ENCODE measurements at places on chromosomes 5 and 9.

- ATAC-seq = no peak
Observed at GRCh38 chr5:118825226-118825625, 163.1 kb downstream of the DTWD2 start.

DNA sequence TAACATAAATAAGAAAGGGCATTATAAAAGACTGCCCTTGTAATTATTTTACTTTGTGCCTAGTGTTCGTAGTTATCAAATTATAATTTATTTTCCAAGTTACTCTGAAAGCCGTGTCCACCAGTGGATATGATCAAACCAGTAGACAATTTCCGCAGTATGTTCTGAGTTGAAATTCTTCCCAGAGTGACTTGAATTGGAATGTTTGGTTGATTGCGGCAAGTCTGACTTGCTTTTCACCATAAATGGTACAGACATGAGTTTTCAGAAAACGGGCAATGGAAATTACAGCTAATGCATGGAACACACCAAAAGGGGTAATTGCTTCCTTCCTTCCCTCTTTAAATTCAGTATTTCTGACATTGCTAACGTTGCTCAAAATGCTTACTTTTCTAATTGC lies 56.6 kb downstream of the CHSY3 start:
- ATAC-seq = no peak

DNA sequence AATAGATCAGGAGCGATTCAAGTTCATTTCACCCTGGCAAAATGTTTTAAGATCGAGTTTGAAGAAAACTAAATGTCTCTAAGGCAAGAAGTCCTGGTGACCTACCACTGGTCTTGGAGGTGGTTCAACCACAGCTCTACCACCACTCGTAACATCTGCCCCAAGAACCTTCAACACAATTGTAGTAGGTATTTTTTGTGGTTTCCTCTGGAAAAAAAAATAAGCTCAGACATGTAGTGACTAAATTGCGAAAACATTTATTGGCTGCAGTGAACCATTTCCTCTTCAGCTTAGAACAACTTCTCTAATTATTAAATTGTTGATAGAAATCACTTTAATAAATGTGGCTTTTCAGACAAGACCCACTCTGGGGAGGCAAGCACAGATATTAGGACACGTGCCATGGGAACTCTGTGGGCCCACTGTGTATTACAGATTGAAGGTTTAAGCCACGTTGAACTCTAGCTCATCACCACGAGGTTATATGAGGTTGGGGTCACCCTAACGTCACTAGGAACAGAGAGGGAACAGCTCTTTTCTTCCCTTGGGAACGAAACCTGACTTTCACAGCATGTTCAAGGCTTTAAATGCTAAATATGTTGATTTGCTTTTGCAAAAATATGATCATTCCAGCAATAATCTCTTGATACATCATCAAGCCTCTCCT lies 142.9 kb downstream of the HSD17B3 start:
- no peak for ATAC-seq

GRCh38 chr5:14216372-14216771 lies 73.2 kb downstream of the TRIO start:
- no peak for ATAC-seq

DNA sequence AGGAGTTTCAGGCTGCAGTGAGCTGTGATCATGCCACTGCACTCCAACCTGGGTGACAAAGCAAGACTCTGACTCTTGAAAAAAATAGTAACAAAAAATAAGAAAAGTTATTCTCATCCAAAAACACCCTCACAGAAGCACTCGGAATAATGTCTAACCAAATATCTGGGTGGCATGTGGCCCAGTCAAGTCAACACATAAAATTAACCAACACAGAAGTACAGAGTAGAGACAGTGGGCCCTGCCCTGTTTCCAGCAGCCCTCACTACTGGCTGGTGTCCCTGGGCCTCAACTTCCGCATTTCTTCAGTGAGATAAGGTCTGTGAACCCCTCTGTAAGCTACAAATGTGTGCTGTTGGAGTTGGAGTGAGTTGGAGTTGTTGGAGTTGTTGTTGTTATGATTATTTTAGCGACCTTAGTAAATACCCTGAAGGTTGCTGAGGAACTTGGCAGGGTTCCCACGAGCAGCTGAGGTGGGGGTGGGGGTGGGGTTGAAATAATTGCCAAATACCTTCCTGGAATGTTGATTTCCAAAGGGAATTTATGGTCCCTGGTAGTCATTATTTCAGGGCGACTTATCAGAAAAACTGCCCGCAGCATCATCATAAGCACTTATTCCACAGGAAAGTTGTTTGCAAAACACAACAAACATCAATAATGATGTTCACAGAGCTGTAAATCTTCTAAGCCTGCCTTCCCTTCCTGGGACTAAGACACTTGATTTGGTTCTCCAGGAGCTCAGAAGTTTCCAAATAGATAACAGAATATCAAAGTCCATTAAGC lies 30.2 kb downstream of the C5orf15 start:
- ATAC-seq = no peak

DNA sequence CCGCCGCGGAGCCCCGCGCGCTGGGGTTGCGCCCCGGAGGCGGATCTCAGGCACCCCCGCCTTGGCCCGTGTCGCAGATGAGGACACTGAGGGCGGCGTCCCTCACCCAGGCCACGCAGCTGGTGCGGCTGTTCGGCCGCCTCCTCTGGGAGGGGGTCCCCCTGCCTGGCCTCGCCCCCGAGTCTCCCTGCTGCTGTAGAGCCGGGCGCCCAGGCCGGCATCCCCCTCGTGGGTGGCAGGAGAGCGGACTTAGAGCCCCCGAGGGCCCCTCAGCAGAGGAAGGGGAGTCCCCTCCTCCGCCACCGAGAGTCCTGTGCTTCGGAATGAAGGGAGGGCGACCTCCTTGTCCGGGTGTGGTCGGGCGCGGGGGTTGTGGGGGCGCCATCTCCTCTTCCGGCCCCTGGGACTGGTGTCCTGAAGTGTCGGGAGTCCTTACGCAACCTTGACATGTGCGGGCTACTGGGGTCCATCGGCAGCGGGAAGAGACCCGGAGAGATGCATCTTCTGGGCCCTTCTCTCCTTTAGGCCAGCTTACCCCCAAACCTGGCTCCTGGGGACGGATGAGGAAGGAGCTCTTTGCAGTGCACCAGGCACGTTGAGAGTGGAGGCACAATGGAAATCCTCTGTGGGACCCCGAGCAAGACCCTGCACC lies 11.7 kb upstream of the EXOSC2 start:
- peak; percentile 16 for ATAC-seq

- ATAC-seq = no peak
Observed at GRCh38 chr5:68757626-68758212, 336.1 kb upstream of the SLC30A5 start.

- ATAC-seq = no peak
Observed at GRCh38 chr9:107733523-107733894, 243.9 kb upstream of the KLF4 start.

GRCh38 chr5:67364381-67364970 lies 167.9 kb upstream of the CD180 start:
- no peak for ATAC-seq

DNA sequence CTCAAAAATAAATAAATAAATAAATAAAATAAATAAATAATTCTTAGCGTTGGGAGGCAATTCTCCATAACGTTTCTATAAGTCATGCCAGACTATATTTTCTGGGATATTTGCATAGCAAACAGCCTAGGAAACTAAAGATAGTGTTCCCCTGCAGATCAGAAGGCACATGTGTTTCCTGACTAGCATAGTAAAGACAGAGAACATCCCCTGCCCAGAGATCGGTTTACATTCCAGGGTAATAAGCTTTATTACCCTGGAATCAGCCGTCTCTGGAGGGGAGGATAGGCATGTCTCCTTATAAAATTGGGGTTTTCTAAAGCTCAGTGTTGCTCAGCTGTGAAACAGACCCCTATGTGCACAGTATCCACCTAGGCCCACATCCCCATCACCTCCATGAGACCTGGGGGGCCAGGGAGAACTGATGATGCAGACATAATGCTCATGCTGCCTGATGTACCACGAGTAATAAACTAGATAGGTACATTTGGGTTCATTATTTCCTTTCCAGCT lies 36.9 kb upstream of the IFNK start:
- no peak for ATAC-seq

DNA sequence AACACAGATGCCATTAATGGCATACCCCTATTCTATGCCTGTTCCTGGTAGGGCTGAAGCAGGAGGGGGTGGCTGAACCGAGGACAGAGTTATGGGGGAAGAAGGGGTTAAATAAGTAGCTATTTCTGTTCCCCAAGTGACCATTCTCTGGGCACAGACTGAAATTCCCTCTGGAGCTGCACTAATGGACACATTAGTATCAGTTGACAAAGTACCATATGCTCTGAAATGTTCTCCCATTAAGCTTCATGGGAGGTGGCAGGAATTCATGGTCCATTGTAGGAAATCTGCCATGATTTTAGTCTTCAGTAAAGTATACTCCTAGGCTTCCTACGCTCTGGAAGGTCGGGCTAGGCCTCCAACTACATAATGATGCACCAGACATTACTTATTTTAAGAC lies 10.5 kb upstream of the FRMPD1 start:
- no peak for ATAC-seq

DNA sequence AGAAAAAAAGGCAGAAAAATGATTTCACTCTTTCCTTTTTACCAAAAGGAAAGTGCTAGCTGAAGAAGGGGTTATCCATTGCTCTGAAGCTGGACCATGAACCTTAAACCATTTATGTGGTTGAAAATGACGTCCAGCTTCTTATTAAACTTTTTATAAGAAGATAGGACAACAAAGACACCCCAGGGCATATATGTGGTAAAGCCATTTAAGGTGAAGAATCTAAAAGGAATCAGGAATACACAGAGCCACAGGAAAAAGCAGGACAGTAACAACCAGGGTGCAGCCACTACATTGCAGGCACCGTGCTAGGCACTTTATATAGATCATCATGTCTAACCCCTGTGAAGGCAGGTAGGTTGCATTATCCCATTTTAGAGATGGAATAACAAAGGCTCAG lies 42.1 kb downstream of the RASEF start:
- ATAC-seq = no peak

DNA sequence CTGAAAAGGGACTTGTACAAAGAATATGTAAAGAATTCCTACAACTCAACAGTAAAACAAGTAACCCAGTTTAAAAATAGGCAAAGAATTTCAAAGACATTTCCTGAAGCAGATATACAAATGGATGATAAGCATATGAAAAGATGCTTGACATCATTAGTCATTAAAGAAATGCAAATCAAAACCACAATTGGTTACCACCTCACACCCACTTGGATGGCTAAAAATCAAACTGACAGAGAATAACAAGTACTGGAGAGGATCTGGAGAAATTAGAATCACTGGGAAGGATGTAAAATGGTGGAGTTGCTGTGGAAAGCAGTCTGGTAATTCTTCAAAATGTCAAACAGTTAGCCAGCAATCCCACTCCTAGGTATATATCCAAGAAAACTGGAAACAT lies 12.5 kb upstream of the FOXE1 start:
- no peak for ATAC-seq

DNA sequence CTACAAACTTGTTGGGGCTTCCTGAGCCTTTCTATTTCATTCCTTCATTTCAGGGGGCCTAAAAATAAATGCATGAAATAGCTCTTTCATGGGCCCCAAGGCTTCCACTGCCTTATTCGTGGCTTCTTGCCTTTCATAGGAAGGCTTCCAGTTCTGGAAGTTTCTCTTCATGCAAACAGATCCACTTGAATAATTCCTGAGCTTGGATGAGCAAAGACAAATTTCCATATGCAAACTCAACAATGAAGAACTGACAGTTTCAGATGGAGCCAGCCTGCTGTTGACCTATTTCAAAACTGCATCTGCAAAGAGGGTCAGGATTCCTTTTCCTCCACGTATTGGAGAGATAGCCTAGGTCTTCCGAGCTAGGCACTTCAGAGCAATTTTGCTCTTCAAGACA lies 142.1 kb downstream of the MLLT3 start:
- no peak for ATAC-seq

DNA sequence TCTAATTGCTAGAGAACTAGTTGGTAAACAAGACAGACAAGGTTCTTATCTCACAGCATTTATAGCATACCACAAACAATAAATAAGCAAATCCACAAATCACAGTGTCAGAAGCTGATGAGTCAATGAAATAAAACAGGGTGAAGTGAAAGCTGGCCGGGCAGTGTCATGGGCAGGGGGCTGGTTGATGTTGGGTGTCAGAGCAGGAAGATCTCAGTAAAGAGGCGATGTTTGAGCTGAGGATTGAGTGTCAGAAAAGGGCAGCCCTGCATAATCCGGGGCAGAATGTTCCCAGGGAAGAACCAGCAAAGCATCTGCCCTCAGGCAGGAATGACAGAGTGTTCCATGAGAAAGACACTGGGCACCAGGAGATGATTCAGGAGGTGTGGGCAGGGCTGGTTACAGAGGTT lies 183.4 kb downstream of the GOLPH3 start:
- ATAC-seq = no peak

DNA sequence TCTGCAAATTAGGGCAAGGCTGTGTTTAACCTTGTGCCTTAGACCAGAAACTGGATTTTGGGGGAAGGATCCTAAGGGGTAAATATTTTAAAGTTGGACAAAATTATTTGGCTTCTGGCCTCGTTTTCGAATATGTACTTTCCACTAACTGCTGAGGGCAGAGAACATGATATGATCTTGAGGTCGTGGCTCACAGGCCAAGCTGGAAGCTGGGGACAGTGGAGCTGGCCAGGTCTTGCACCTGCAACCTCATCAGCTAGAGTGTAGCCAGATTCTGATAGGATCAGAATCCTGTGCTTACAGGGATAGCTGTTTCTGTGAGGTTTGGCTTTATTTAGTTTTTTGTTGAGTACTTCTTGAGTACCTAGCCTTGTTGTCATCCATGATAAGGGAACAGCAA lies 24.9 kb downstream of the MAN2A1 start:
- ATAC-seq = no peak

- no peak for ATAC-seq
Observed at GRCh38 chr5:86374611-86375010, 243.1 kb upstream of the COX7C start.

DNA sequence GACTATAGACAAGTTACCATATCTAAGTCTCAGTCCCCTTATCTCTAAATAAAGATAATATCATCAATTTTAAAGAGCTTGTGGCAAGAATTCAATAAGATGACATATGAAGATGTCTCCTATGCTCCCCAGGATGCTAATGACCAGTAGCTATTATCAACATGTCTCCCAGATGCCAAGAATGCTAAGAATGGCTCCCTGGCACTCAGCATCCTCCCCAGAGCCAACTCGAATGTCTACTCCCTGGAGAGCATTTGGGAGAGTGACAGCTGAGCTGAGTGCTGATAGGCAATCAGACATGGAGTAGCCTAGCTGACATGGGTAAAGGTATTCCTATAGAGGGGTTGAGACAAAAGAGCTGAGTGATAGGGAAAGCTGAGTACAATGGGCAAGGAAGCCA lies 15.9 kb downstream of the P4HA2 start:
- ATAC-seq = no peak

- ATAC-seq = no peak
Observed at GRCh38 chr5:167893271-167893670, 398.2 kb upstream of the WWC1 start.
